MG63 (cell line): ENCODE measurements at places on chromosomes 5 and 9. TPM values are rescaled to one million over a fixed set of nuclear protein-coding genes. Genes with fewer than 3 reads are reported as not detected.

The ZSWIM6 gene
- total RNA-seq = 1.3 and 3.3 TPM in 2 replicates

The MCIDAS gene
- 7.1 TPM in 1 of 2 replicates, not detected in the other for total RNA-seq

The PCDHGA4 gene
- total RNA-seq = 0.23 and 0.44 TPM in 2 replicates

The HAVCR1 gene
- total RNA-seq = not detected in 2 replicates

The GRM6 gene
- total RNA-seq = not detected in 2 replicates

The ESM1 gene
- 0.07 TPM in 1 of 2 replicates, not detected in the other for total RNA-seq

The FSTL4 gene
- not detected in 2 replicates for total RNA-seq

The FAM78A gene
- 0.64 and 0.82 TPM in 2 replicates for total RNA-seq

The PTGS1 gene
- not detected in 2 replicates for total RNA-seq

The NR5A1 gene
- total RNA-seq = not detected in 2 replicates

The ZNF658 gene
- 2.9 and 5.2 TPM in 2 replicates for total RNA-seq

The SH3RF2 gene
- total RNA-seq = 0.26 and 1.2 TPM in 2 replicates

The TLR4 gene
- 3.5 and 3.9 TPM in 2 replicates for total RNA-seq
